ENCODE measurements at places on chromosomes 2 and 18.

DNA sequence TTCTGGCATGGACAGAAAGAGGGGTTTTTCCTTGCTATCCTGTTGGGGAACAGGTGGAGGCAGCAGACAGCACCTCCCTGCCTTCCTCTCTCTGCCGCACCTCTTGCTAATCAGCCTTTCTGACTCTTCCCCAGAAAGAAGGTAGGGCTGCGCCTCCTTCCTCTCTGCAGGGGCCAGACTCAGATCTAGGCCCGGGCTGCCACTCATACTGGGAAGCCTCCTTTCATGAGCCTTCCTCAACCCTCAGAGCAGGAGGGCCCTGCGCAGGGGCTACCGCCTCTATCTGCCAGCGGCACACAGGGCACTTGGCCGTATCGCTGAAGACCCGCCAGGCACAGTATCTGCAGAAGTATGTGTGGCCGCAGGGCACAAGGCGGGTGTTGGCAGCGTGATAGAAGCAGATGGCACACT lies 7.1 kb downstream of the NEURL3 start:
- no peak for DNase-seq

DNA sequence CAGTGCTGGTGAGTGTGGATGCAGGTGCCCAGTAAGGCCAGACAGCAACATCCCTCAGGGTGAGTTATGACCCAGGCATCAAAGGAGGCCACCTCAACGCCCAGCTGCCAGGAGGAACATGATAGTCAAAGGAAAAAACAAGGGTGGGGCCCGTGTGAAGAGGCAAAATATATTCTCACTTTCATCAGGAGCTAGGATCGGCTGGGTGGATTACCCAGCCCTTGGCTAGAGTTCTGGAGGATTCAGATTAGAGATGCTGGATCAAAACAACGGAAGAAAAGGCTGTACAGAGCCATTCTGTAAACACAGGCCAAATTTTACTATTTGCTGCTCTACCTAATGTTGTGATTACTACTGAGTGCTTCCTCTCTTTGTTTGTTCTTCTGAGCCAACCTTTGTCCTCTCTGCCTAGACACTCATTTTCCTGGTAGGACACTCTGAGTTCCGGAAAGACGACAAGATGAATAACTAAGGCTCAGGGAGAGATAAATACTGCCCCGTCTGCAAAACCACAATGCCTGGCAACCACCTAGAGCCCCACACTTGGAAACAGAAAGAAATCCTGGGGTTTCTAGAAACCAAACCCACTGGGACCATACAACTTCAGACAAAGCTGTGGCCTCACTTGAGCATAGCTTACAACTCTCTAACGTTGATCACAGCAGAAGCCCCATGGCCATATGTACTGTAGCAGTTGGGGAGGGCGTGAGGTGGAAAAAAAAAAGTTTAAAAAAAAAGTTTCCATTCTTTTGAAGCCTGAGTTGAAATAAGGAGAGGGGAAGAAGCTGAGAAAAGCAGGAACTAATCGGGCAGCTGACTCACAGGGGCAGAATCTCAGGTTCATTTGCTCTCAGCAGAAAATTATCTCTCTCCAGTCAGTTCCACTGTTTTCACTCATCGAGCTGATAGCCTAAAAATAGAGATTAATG lies 17.8 kb upstream of the PMAIP1 start:
- DNase-seq, result no peak

- DNase-seq, result no peak
These were observed 446 bp upstream of the EFHD1 start for GRCh38 chr2:232632904-232633412.

DNA sequence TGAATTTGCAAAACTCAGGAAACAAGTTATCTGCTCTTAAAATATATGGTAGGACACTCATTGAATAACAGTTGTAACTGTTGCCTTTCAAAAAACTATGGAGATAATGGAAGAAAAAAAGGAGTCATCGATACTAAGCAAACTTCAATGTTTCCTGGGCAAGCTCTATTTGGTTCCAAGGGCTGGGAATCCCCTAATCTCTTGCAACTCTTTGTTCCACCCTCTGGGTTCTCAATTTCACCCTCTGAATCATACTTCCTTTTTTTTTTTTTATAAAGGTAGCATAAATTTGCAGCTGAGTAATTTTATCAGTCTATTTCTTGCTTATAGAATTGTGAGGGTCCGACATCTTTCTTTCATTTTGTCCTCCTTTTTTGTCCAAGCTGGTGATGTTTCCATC lies 36.7 kb downstream of the SLC9A4 start:
- DNase-seq, result no peak

DNA sequence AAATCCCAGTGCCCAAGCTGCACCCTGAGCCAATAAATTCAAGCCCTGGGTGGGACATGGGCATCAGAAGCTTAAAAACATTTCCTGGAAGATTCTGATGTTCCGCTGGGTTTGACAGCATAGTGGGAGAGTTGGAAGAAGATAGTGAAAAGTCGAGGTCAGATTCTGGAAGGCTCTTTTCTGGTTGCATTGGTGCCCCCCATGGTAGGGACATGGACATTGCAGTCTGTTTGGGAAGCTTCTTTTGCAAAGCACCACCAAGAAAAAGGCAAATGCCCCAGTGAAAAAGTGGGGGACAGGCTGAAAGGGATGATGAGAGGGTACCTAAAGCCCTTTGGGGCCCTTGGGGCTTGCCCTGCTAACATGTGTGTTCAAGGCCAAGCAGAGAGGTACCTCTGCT lies 21.0 kb downstream of the MERTK start:
- DNase-seq, result no peak

DNA sequence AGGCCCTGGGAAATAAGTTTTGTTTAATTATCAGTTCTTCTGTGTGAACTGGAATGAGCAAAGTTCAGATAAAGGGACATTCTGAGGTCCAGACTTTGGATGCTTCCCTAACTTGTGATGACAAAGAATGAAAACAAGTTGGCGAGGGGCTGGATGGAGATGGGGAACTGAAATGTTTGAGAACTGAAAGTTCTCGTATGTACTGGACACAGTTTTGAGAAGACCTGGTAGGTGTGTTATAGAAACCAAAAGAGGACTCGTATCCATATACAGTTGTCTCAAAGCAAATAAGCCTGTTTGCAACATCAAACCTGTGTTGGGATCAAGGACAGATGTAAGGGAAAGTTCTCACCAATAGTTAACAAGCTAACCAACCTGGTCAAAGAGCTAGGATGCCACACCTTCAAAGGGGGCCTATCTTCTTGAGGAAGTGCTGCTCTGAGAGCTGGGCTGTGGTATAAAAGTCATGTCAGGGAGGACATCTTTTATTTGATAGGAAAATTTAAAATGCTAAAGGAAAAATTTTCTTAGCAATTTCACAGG lies at the start of gene UPP2:
UPP2 (plus strand) TSS at position 493 of the 543 bp plus-strand sequence. CDS start 188 bp downstream, outside the sequence.
- no peak for DNase-seq

GRCh38 chr2:38789691-38790090 lies 11.7 kb downstream of the GEMIN6 start:
- no peak for DNase-seq
